Psoas muscle (tissue), 8 donors: ENCODE measurements at places on chromosomes 1 and 21. TPM values are rescaled to one million over a fixed set of nuclear protein-coding genes. Genes with fewer than 3 reads are reported as not detected.

DNA sequence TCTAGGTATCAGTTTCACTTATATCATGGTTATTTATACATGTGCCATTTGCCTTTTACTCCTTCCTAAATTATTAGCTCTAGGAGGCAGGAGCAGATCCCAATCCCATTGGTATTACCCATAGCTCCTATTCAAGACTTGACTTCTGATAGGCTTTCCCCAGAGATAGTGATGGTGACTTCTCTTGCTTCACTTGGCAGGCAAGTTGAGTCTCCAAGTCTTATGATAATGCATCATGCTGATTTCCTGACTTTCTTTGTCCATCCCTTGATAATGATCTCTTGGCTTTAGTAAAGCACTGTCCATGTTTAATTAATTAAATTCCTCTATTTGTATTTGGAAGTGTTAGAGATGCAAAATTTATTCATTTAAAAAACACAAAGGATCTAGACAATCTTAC lies 253.5 kb upstream of the ADAMTS5 start:
- no peak for DNase-seq

DNA sequence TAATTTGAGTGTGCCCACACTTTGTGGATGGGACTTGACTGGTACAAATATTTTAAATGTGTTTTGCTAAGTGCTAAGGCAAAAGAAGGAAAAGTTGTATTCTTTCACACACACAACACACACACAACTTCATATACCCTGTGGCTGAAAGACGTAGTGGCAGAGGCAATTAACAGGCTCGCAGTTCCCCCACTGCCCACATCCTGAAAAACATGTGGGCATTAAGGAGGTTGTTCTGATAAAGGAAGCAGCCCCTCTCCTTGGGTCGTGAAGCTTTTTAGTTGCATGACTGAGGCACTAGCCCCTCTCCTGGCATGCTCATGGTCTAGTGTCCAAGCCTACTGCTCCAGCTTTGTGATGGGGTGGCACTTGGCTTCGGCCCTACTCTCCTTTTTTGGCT lies 14.3 kb upstream of the ADAM30 start:
- no peak for DNase-seq

- no peak for DNase-seq
Observed at GRCh38 chr1:235050911-235051360, 77.7 kb downstream of the TOMM20 start.

SMIM1 gene
- 1.1 TPM for total RNA-seq

DNA sequence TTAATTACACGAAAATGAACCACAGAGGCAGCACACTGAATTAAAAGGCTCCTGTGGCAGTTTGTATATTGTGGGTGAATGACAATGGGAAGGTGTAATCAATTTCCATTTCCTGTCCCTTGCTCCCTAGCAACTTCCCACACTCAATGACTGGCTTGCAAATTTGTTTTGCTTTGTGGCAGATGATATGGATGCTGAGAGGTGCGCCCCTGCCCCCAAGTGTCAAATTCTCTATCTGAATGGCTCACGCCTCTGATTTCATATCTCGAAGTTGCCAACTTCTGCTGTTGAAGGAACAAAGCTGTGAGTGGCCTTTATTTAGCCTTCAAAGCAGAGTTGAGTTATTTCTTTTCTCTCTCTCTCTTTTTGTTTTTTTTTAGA lies 86.0 kb downstream of the FOXD2 start:
- DNase-seq, result no peak

C1orf87 gene
- not detected for total RNA-seq

BNIPL gene
- 0.06 TPM for total RNA-seq

DNA sequence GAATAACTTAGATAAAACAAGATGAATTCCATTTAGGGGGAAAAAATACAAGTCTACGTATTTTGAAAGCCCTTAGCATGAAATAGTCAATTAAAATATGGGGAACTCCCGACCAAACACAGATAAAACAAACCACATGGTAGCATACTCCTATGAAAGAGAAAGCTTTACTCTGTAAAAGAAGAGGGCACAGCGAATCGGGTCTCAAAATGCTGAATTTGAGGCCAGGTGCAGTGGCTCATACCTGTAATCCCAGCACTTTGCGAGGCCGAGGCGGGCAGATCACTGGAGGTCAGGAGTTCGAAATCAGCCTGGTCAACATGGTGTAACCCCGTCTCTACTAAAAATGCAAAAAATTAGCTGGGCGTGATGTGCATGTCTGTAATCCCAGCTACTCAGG lies 116.9 kb upstream of the TIAM1 start:
- no peak for DNase-seq

- DNase-seq, result no peak
Observed at GRCh38 chr1:214717351-214717750, 114.4 kb downstream of the CENPF start.

- no peak for DNase-seq
Observed at GRCh38 chr21:33650929-33651509, 8.7 kb downstream of the ITSN1 start.

DNA sequence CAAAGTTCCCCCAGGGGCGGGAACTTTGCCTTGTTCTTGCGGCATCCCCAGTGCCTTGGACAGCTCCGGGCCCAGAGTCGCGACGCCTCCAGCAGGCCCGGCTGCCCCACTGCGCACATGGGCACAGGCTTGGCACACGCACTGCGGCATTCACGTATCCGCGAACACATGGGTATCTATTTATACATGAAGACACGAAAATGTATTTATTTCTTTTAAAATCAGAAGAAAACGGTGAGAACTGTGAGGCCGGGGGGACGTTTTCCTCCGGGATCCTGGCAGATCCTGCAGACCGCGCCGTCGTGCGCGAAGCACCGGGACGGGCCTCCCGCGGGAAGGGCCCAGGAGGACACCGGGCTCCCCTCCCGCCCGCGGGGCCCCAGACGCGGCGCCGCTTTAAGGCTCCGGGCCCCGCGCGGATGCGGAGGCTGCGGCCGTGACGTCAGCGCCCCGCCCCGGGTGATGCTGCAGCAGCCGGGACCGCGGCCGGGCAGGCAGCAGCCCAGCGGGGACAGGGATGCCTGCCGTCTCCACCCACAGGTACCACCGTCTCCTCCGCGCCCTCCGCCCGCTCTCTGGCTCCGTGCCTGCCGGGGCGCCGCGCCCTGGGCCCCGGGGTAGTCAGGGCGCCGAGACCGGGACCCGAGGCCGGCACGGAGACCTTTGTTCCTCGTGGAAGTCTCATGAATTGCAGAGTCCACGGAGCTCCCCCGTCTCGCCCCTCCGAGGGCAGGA lies at the start of gene SLC45A1:
Gene SLC45A1 (plus strand): TSS at position 468 of the 735 bp plus-strand sequence. CDS start 6,216 bp downstream, outside the sequence.
- peak; percentile 85 for DNase-seq

DNA sequence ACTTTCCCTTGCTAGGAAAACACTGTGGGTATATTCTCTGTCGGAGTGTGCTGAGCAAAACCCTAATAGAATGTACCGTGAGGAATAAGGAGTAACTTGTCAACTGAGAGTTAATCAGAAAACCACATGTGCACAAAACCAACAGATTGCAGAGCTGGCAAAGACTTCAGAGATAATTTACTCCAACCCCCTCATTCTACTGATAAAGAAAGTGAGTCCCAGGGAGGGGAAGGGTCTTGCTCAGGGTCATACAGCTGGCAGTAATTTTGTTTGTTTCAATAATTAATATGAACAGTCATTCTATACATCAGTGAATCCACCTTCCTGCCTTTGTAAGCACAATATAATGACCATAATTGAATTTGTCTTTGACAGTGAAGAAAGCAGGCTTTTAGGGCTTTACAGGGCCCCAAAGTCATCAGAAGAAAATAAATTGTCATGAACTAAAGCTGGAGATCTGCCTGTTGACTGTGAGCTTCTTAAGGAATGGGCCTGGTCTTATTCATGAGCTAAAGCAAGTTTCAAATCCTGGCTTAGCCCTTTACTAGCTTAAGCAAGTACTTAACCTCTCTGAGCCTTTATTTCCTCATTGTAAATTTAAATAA lies 67.2 kb upstream of the HOOK1 start:
- DNase-seq, result no peak

GRCh38 chr1:8348777-8349472 lies 31.0 kb downstream of the SLC45A1 start:
- DNase-seq, result peak; percentile 75

DNA sequence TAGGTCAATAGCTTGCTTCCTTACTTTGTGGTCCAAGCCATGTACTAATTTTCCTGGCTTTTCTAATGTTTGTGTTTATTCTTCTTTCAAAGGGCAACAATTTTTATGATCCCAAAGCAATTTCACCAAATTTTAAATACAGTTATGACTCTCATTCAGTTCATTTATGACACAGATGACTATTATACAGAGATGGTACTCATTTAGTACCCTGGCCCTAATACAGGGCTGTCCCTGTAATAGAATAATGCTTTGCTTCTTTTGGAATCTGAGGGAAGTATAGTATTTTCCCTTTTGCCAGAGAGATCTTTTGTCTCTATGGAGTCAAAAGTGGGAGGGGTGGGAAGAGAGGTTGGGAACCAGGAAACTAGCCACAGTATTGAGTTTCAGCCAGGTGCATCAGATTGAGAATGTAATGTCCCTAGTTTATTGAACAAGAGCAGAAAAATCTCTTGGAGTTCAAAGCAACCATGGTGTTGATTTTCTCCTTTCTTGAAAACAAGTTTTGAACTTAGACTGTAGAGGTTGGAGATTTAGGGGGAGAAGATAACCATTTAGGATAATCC lies 20.4 kb downstream of the DENND2D start:
- no peak for DNase-seq

- no peak for DNase-seq
Observed at GRCh38 chr1:242784084-242784483, 259.6 kb upstream of the PLD5 start.

DNA sequence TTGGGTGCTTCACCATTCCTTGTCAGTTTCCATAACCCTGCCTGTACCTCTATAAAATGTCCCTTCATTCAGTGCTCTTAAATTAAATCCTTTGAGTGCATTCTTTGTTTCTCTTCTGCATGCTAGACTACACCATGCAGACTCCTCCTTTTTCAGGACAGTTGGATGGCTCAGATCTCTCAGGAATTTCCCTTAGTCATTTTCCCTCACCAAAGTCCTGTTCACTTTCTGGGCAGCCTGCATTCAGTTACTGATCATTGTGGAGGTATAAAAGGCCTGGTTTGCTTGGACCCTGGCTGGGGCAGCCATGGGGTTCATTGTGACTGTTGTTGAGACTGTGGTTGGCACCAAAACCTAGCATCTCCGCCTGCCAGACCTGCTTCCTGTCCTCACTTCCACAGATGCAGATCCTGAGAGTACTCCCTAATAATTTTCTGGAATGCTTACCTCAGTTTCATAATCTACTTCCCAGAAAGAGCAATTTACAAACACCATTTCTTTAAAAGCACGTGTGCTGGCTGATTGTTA lies 88.4 kb downstream of the PDE4B start:
- DNase-seq, result no peak

HES2 gene
- total RNA-seq, result not detected

BCL2L15 gene
- total RNA-seq, result 0.44 TPM

C8B gene
- not detected for total RNA-seq

GRCh38 chr1:173364827-173365226 lies 112.3 kb upstream of the PRDX6 start:
- DNase-seq, result no peak

DNA sequence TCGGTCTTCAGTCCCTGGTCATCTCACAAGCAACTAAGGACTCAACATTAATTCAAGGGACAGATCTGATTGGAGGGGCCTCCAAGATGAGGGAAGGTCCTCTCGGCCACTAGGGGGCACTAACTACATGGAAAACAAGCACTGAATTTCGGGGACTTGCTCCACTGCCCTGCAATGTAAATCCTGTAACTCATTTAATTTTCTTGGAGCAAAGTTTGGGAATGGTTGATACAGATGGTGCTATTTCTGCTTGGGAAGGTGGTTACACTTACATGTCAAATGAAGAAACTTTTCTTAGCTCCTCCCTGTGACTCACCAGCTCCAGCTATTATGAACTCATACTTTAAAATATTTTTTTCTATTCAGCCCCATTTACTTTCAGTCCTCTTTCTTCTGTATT lies 97.4 kb upstream of the KCNJ15 start:
- no peak for DNase-seq

- DNase-seq, result no peak
Observed at GRCh38 chr1:64956733-64957441, 9.5 kb downstream of the JAK1 start.

TBX15 gene
- 145 TPM for total RNA-seq

DNA sequence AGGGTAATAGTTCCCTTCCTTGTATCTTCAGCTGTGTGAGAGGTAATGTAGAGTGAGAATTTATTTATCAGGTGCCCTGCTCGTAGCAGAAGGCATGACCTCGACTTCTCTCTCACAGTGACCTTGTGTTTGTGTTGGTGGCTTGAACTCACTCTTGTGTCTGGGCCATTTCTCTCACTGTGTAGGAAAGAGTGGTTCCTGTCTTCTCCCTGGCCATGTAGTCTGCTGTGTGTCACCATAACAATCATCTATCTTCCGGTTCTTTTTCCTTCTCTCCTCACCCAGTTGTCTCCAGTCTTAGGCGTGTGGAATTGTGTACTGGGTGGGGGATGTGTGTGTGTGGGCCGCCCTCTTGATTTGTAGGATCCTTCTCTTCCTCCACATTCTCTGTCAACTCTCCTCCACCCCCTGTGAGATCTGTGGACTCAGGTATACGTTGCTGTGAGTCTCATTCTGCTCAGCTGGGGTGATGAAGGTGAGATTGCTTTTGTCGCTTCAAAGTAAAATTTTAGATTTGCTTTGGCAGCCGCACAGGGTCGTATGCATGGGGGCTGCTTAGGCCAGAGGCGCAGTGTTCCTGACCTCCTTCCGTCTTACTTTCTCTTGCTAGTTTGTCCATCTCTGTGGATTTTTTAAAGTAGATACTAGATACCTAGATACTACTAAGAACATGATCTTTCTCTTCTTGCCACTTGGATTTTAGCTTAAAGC lies 31.6 kb downstream of the MAPKAPK2 start:
- no peak for DNase-seq

EXO5 gene
- total RNA-seq, result 2.2 TPM

LENEP gene
- not detected for total RNA-seq

DNA sequence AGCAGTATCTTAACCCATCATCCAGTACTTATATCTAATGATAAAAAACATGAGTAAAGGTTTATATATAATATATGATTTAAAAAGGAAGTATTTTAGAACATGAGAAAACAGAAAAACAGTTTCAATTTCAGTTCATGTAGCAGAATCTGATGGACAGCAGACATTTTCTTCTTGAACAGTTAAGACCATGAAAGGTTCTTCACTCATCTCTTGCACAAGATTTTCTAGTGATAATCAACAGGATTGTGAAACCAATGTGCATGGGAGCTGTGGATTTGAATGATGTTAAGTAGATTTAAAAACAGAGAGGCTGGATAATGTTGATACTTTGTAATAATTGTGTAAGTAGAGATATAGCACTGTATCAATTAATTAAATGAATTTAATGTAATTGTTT lies 1297.6 kb downstream of the BRINP3 start:
- no peak for DNase-seq

CLDN17 gene
- total RNA-seq, result not detected

SNRPE gene
- 53.3 TPM for total RNA-seq

GRCh38 chr1:9770298-9770697 lies 53.5 kb downstream of the CLSTN1 start:
- DNase-seq, result no peak

- no peak for DNase-seq
Observed at GRCh38 chr1:202305168-202305567, 36.6 kb downstream of the UBE2T start.

- no peak for DNase-seq
Observed at GRCh38 chr1:23100074-23100748, 68.4 kb downstream of the LUZP1 start.

- no peak for DNase-seq
Observed at GRCh38 chr1:6927626-6928025, 142.4 kb downstream of the CAMTA1 start.
